CD4-positive, CD25-positive, alpha-beta regulatory T cell (primary cell): ENCODE measurements at places on chromosomes 3 and 15.

- no peak for DNase-seq
Measured at GRCh38 chr3:7709376-7710082, 792.1 kb upstream of the LMCD1 start.

DNA sequence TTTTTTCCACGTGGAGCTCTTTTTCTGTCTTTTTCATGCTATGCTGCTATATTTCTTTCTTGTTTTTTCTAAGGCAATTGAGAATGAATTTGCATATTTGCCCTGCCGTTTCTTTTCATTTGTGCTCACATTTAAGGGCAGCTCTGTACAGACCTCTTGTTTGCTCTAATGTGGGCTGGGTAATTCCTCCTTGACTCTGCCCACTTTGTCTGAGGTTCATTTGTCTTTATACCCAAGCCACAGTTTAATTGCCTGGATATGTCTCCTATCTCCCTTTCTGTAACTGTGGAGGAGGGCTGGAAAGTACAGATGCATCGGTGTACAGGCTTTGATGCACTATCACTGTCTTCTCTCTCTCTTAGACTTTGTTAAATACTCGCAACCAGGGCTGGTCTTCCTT, 195.9 kb downstream of the EPHB1 start:
- no peak for DNase-seq

- no peak for DNase-seq
Measured at GRCh38 chr15:101148166-101148880, 103.5 kb downstream of the CHSY1 start.

- DNase-seq: no peak
Measured at GRCh38 chr3:62566022-62566557, 192.7 kb upstream of the FEZF2 start.

DNA sequence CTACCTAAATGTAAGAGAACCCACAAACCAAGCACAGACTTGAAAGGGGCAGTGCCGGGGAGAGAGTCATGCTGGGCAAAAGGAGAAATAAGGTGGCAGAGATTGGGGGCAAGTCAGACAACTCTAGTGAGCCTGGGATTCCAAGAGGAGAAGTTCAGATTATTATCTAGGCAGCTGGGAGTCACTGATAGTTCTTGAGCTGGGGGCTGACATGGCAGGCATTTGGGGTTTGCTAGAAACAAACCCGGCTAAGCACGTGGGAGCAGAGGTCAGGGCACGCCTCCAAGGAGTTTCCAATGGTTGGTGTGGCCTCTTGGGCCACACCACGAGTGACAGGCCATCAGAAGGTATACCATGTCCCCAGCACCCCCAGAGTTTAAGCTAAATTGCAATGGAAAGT, 27.6 kb downstream of the SLC6A6 start:
- no peak for DNase-seq

DNA sequence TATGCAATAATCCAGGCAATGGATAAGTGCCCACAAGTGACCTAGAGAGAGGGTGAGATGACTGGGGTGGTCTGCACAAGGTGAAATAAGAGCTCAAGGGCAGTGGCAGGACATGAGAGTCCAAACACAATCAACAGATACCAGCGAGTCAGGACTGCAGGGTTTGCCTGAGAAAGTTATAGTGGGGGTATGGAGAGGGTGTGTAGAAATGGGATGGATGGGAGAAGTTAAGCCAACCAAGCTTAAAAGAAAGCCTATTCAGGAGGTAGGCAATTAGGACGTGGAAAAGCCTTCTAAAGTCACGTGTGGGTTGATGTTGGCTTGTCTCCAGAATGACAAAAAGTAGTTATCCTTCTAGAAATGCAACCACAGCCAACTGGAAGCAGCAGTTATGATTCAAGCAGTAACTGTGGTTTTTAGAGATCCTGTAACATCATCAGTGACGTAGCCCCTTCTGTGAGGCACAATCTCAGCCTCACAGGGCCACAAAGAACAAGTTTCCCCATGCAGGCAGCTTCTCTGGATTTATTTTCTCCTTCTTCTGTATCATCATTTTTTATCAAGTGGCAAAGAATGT, 56.1 kb downstream of the FAM174B start:
- DNase-seq: no peak

DNA sequence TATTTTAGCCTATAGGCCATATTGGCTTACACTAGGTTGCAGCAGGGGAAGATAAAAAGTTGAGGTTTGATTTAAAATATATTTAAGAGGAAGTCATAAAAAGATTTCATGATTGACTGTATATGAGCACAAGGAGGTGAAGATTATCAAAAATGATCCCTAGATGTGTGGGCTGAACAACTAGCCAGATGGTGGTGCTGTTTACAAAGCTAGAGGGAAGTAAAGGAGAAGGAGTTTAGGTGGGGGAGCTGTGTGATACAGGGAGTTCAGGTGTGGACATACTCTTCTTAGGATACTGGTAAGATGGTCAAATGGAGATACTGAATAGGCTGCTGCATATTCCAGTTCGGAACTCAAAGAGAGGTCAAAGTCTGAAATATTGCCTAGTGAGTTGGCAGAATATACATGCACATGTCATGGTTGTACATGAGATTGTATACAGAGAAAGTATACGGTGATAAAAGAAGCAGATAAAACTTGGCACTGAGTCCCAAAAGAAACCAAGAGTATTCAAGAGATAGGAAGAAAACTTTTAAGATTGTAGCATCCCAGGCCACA, 727.8 kb downstream of the NLGN1 start:
- no peak for DNase-seq
